ENCODE measurements at places on chromosomes 7 and 10.

DNA sequence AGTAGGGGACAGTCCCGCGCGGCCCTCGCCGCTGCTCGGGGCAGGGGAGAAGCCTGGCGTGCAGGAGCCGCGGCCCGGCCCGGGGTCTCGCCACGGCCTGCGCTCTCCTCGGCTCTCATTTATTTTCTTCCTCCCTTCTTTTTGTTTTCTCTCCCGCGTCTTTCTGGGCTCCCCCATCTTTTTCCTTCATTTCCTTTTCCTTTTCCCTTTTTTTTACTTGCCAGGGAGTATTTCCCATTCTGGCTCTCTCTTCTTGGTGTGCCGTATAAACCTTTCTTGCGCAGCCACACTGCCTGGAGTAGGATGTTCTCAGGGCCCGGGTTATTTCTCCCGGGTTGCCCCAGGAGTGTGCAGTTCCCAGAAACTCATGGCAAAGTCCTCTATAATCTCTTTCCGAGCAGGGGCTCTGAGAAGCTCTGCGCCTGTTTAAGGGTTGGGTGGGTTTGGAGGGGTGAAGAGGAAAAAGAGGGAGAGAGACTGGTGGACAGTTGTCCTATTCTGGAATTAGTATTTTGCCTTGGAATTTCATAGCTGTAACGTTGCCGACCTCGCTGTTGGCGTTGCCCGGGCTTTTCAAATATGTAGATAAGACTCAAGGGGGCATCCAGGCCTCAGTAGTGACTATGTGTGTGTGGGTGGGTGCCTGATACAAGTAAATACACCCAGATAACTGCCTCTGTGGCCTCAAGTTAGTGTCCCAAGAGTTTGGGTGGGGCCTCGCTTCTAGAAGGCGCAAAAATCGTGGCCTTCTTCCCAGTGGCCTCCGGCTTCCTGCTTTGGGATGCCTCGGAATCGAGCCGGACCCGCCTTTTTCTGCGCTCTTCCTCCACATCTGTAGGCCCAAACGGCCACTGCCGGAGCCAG is 4.3 kb upstream of the ZNF503 start:
- DNase-seq: no peak

GRCh38 chr7:149199234-149199995 is 4.1 kb downstream of the ZNF282 start:
- DNase-seq: no peak

DNA sequence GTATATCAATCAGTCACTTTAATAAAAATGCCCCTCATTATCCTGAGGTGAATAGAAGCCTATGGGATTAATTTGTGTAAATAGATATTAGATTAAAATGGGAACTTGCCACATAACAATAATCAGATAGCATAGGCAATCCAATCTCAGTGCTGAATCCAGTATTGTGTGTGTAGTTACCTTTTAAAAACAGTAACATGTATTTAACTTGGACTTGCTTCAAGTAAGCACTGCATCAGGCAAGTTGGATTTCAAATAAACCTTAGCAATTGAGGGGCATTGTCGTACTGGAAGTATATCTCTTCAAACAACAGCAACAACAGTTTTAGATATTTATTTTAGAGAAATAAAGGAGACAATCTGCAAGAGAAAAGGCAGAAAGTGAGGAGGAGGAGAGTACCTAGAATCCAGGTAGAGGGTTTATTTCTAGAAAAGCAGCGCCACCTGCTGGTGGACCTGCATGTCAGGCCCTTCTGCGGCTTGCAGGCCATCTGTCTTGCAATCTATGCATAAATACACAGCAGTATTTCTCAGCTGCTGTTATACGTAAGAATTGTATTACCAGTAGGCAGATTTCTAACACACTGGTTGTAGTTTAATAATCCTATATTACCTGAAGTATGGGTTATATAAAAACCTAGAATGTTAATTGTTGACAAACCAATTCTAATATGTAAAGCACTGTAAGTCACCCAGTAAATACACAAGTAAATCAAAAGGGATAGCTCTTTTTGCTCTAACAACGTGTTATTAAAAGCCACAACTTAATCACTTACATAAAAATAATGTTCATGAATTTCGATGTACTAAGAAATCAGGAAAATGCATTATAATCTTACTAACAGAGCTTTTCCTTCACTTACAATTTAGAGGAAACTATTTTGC is 652.8 kb downstream of the KCNMA1 start:
- peak; percentile 39 for DNase-seq

DNA sequence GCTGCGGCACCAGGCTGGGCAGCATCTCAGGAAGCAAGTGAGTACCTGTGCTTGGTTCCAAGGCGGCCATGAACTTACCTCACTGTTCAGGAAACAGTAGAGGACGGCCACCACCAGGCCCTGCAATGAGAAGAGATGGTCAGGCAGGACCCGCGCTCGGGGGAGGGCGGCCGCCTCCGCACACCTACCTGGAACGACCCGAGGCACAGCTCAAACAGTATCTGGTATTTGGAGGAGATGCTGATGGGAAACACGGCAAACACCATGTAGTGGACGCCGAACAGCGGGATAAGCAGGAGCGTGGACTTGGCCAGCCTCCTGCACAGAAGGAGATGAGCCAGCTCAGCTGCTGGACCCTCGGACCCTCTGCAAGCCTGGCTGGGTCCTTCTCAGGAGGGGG is 112.9 kb downstream of the VIPR2 start:
- no peak for DNase-seq

GRCh38 chr7:117251687-117252086 is 71.2 kb downstream of the WNT2 start:
- DNase-seq: no peak

DNA sequence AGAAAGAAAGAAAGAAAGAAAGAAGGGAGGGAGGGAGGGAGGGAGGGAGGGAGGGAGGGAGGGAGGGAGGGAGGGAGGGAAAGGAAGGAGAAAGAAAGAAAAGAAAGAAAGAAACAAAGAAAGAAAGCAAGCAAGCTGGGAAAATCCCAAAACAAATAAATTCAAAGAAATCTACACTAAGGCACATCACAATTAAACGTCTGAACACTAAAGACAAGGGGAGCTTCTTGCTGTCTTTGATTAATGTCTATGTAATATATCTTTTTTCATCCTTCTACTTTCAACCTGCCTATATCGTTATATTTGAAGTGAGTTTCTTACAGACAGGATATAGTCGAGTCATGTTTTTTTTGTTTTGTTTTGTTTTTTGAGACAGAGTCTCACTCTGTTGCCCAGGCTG is 28.3 kb upstream of the EBF3 start:
- DNase-seq: no peak

- no peak for DNase-seq
Observed at GRCh38 chr10:95071107-95071660, 1.9 kb upstream of the CYP2C8 start.

DNA sequence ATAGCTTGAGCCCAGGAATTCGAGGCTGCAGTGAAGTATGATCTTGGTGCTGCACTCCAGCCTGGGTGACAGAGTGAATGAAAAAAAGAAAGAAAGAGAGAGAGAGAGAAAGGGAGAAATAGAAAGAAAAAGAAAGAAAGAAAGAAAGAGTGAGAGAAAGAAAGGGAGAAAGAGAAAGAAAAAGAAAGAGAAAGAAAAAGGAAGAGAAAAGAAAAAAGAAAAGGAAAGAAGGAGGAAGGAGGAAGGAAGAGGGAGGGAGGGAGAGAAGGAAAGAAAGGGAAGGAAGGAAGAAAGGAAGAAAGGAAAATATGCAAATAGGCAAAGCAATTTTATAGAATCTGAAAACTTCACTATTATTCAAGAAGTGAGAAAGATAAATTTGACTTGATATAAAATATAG is 24.5 kb upstream of the JCAD start:
- DNase-seq: no peak

DNA sequence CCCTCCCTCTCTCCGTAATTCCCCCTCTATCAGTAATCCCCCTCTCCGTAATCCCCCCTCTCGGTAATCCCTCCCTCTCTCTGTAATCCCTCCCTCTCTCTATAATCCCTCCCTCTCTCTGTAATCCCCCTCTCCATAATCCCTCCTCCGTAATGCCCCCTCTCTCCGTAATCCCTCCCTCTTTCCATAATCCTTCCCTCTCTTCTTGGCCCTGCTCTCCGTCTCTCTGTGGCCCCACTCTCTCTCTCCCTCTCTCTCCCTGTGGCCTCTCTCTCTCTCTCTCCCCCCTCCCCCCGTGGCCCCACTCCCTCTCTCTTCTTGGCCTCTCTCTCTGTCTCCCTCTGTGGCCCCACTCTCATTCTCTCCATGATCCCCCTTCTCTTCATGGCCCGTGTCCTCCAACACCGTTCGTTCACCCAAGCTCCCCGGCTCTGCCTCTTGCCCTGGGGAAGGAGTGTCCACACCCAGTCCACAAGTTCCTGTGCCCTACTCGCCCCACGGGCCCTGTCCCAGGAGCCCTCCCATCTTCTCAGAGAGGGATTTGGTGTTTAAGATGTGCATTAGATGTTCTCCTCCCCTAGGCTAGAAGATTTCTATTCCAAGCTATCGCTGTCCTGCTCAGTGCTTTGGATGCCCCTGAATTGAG is 19.8 kb downstream of the SHH start:
- no peak for DNase-seq

DNA sequence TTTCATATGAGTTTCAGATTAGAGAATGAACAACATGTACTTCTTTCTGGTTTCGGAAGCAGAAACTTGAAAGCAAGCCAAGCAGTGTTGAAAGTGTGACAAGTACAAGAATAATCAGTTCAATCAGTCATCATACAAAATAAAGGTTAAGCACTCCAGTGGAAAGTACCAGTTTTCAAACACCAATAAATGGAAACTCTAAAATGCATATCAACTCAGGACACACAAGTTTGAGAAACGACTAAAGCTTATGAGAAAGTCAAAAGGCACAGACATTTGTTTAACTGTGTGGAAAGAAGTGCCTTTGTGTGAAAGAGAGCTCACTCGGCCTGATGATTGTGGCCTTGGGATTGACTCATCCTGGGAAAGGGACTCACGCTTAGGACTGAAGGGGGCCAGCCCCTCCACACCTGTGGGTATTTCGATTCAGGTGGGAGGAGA is 60.6 kb upstream of the AKR1C1 start:
- no peak for DNase-seq

GRCh38 chr7:80139236-80139635 is 4.6 kb downstream of the GNAI1 start:
- no peak for DNase-seq

DNA sequence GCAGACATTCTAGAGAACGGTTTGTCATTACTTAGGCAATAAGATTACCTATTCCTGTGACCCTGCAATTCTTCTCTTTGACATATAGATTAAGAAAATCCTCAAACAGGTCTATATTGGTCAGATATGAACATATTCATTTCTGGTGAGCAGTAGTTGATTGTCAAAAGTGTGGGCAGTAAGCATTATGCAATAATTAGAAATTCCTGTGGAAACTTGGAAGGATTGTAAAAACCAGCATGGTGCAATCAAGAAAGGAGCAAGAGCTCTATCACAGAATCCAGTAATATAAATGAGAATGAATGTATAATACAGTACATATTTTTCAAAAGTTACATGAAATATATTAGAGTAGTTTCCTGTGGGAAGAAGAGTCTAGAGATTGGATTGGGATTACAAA is 406.5 kb downstream of the SUGCT start:
- DNase-seq: no peak

GRCh38 chr10:82477776-82478175 is 602.8 kb downstream of the NRG3 start:
- no peak for DNase-seq

DNA sequence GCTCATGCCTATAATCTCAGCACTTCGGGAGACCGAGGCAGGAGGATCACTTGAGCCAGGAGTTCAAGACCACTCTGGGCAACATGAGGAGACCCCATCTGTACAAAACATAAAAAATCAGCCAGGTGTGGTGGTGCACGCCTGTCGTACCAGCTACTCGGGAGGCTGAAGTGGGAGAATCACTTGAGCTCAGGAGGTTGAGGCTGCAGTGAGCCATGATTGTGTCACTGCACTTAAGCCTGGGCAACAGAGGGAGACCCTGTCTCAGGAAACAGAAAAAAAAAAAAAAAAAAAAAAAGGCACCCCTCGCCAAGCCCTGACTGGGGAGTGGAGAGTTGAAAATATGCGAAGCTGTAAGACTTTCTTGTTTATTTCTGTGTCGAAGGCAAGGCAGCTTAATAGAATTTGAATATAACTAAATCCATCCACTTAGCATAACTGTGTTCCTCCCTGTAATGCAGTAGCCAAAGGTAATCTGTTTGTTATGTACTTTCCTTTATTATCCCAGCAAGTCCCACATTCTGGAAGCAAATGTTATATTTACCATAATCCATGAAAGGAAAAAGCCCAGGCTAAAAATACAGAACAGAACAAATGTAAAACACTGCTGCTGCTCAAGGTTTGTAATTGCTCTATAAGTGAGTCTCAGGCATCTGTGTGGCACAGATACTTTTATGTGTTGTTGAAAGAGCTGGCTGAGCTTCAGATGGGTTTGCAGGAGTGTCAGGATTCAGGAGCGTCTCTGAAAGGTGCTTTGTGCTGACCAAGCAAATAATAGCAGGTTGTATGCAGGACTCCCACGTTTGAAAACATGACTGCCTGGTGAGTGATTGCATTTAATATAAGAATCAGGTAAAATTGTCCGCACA is 127.2 kb downstream of the CELF2 start:
- DNase-seq: no peak

DNA sequence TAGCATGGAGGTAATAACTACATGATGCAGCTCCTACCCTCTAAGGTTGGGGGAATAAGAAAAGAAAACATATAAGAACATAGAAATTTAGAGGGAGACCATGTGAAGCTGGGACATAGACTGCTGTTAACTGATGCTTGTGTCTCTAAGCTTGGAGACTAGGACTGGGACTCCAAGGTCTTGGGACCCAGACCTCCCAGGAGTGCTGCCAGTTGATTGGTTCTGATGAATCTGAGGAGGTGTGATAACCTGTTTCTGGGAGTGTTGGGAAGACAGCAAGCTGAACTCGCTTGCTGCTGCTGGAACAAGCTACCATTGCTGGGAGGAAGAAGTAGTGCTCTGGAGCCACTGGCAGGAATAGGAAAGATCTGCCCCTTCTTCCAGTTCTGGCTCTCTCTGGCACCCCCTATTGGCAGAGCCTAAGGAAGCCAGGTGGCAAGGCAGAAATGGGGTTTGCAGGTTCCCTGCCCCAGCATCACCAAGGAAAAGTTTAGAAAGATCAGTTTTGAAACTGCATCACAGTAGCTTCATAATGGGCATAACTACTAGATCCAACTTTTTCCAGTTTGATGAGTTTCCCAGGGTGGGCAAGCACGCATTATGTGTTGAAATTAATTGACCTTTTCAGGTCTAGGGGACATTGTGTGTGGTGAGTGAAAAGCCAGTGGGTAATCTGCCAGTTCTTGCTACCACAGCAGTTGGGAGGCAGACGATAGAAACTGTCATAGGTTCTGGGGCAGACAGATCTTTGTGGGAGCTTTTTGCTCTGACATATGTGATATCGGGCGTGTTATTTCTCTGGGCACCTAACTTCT is 140.7 kb downstream of the SND1 start:
- DNase-seq: peak; percentile 6

- no peak for DNase-seq
Observed at GRCh38 chr10:74329873-74330272, 178.9 kb downstream of the ADK start.

Measured in activated CD4-positive, alpha-beta T cell treated with anti-CD3 and anti-CD28 coated beads, Interleukin-2, amount 50 U/mL, for 4 hours (primary cell).